SIG-M5 (cell line): ENCODE measurements at places on chromosomes 11 and 22.

GRCh38 chr22:37080438-37080837, 28.9 kb downstream of the KCTD17 start:
- no peak for DNase-seq

- no peak for DNase-seq
Measured at GRCh38 chr22:32444068-32444467, 20.2 kb downstream of the BPIFC start.

DNA sequence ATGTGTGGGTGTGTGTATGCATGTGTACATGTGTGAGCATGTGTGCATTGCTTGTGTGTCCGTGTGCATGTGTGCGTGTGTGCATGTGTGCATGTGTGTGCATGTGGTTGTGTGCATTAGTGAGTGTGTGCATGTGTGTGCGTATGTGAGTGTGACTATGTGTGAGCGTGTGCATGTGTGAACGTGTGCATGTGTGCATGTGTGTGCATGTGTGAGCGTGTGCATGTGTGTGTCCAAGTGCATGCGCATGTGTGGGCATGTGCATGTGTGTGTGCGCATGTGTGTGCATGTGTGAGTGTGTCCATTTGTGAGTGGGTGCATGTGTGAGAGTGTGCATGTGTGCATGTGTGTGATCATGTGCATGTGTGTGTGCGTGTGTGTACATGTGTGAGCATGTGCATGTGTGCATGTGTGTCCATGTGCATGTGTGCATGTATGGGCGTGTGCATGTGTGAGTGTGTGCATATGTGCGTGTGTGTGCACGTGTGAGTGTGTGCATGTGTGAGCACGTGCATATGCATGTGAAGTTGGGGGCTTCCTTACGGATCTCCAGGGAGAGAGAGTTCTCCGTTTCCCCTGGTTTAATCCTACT, 95.8 kb downstream of the ST3GAL4 start:
- no peak for DNase-seq

- no peak for DNase-seq
Measured at GRCh38 chr11:121520243-121521144, 67.7 kb upstream of the SORL1-AS1 start.

DNA sequence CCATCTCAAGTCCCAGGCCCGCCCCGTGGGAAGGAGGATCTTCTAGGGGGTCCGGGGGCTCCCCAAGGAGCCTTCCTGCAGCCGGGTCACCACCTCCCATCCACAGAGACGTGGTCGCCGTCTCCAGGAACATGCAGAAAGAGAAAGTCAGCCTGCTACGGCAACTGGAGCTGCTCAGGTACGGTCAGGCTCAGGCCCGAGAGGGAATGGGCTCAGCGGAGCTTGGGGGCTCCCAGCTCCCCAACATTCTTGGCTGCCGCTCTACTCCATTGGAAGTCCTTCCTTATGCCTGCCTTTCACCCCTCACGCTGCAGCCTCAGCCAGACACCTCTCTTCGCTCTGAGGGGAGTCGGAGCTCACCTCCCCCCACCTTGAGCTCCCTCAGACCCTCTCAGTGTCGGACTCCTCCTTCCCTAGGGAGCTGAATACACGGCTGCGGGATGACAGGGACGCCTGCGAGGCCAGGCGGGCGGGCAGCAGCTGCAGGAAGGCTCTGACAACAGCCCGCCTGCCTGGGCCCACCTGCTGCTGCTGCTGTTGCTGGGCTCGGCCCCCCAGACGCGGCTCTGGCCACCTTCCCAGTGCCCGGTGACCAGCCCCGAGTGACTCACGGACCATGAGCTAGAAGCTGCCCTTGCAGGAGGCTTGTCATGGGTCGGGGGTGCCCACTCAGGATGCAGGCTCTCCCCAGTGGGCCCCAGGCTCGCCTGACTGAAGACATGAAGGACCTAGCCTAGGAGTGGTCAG, 1.5 kb upstream of the CD151 start:
- DNase-seq, result no peak

DNA sequence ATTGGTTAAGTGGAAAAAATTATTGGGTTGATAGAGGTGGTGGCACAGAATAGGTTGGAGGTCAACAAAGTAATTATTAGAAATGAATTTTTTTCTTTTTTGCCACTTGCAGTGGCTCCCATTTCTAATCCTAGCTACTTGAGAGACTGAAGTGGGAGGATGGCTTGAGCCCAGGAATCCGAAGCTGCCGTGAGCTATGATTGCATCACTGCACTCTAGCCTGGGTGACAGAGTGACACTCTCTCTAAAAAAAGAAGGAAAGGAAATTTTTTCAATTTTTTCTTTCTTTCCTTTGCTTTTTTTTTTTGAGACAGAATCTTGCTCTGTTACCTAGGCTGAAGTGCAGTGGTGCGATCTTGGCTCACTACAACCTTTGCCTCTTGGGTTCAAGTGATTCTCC, 2.2 kb upstream of the BCO2 start:
- no peak for DNase-seq

GRCh38 chr22:24426851-24427499, 424 bp upstream of the ADORA2A start:
- DNase-seq, result no peak

DNA sequence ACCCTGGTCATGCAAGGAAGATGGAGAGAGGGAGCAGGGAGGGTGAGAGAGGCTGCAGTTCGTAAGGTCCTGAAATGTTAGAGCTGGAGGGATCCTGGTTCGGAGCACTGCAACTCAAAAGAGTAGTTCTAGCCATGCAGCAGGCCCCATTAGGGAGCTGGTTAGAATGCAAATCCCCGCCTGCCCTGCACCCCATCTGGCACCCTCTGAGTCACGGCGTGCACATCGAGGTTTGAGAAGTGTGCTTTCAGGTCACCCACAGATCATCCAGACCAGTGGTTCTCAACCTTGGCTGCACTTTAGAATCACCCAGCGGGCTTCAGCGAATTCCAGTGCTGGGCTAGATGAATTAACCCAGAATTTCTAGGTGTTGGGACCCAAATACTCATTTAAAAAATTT, 48.2 kb downstream of the ST3GAL4 start:
- DNase-seq, result no peak

- no peak for DNase-seq
Measured at GRCh38 chr22:40328546-40329456, 17.5 kb upstream of the ADSL start.

- DNase-seq, result no peak
Measured at GRCh38 chr22:37661160-37661924, 2.8 kb downstream of the PDXP start.

- no peak for DNase-seq
Measured at GRCh38 chr11:124768914-124769313, 6.8 kb upstream of the ESAM start.

DNA sequence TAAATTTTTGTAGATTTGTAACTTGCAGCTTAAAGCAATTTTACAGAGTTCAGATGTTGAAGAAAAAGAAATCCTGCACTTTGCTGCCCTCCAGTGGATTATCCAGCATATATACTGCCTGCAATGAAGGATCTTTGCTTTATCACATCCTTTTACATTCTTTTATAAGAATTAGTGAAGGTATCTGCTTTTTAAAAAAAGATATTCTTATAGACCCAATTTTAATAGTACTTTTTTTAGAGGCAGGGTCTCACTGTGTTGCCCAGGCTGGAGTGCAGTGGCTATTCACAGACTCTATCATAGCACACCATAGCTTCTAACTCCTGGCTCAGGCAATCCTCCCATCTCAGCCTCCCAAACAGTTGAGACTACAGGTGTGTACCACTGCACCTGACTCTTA, 60.7 kb downstream of the TTC17 start:
- DNase-seq, result no peak

GRCh38 chr11:108549319-108549885, 44.2 kb downstream of the EXPH5 start:
- no peak for DNase-seq

- DNase-seq, result no peak
Measured at GRCh38 chr11:74671520-74672196, 59.6 kb downstream of the CHRDL2 start.

GRCh38 chr11:31236143-31236542, 133.4 kb downstream of the DCDC1 start:
- DNase-seq, result no peak

GRCh38 chr22:40392618-40393017, 22.2 kb downstream of the SGSM3 start:
- DNase-seq, result no peak

- DNase-seq, result no peak
Measured at GRCh38 chr11:58097437-58097836, 27.9 kb downstream of the OR9I1 start.

- DNase-seq, result no peak
Measured at GRCh38 chr11:95363708-95364107, 132.7 kb upstream of the SESN3 start.

GRCh38 chr22:23216461-23217170, 36.3 kb downstream of the BCR start:
- DNase-seq, result no peak

GRCh38 chr11:104546501-104546900, 351.8 kb downstream of the CASP12 start:
- DNase-seq, result no peak

- no peak for DNase-seq
Measured at GRCh38 chr22:50702261-50702671, 29.6 kb downstream of the SHANK3 start.

DNA sequence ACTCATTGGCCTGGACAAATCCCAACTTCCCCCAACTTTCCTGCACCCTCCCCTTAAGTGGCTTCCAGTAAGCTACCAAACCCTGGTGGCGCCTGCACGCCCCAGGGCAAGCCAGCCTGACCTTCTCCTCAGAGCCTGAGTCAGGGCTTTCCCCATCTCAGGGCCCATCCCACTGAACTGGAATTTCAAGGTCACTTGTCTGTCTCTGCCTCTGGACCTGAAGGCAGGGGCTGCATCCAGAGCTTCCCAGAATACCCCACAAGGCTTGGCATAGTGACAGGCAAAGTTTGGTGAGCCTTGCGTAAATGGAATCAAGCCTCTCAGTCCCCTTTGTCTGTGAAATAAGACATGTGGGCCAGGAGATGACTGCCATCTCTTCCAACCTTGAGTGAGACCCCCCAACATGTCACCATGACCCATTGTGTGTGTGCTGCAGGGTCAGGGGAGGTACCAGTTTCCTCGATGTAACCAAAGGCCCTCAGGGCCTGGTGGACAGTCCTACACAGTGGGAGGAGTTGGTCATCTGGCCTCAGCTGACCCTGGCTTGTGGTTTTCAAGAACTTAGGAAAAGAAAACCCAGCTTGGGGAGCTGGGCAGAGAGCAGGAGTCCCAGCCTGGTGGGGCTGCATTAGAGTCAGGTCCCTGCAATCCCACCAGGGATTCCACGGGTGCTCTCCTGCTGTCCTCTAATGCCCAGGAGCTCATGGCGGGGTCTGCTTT, 8.9 kb downstream of the ALX4 start:
- no peak for DNase-seq

- DNase-seq, result no peak
Measured at GRCh38 chr11:32332990-32333319, 102.4 kb downstream of the WT1 start.

DNA sequence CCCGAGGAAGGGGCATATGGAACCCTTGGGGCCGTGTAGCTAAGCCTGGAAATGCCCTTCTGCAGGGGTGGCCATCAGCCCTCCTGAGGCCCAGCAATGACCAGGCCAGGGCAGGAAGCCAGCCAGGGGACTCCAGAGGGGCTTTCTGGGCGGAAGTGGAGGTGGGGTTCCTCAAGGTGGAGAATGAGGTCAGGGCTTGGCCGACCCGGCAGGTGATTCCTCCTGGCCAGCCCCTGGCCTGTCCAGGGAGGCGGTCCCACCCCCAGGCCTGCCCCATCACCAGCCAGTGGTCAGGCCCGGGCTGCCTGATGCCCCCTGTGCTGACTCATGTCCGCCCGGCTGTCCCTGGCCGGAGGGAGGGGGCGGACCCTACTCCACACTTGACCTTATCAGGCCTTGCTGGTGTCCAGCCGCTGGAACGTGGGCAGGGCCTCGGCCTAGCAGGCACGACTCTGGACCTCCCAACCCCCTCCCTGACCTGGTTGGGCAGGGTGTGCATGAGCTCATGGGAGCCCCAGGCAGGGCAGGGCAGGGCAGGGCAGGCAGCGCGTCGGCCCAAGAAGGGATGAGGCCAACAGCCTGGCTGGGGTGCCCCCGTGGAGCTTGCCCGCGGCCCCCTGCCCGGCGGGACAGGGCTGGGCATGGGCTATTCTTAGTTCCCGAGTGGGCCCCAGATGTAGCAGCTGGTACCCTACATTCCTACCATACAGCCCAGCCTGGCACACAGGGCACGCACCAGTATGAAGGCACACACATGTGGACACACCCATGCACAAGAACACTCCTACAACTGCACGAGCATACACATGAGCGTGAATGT, 35.9 kb downstream of the RPL3 start:
- DNase-seq, result no peak

GRCh38 chr11:120512739-120513435, 1.3 kb downstream of the GRIK4 start:
- DNase-seq, result no peak

DNA sequence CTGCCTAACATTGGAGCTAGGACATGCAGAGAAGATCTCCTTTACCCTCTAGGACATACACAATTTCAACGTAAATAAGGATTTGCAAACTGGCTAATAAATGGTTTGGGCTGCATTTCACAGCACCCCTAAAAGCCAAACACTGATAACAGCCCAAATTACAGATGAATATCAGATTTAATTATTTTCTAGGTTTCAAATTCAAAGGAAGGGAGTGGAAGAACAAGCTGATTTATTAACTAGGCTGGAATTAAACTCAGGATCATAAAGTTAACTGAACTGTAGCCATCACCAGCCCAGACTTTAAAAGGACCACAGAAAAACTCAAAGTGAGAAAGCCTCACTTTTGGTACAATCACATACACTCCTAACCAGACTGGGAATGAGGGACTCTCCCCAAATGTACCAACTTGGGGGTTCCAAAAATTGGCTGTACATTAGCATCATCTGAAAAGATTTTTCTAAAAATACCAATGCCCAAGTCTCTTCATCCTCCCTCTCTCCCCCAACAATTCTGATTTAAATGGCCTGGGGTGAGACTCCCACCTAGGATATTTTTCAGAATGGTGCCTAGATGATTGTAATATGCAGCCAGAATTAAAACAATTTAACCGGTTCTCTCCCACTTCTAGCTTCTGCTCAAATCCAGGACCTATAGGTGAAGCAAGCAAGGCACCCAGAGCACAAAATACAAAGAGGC, 43.5 kb downstream of the SYTL2 start:
- DNase-seq, result no peak

- no peak for DNase-seq
Measured at GRCh38 chr11:22920939-22921565, 60.8 kb upstream of the CCDC179 start.

- DNase-seq, result no peak
Measured at GRCh38 chr22:23753385-23753784, 840 bp downstream of the VPREB3 start.

DNA sequence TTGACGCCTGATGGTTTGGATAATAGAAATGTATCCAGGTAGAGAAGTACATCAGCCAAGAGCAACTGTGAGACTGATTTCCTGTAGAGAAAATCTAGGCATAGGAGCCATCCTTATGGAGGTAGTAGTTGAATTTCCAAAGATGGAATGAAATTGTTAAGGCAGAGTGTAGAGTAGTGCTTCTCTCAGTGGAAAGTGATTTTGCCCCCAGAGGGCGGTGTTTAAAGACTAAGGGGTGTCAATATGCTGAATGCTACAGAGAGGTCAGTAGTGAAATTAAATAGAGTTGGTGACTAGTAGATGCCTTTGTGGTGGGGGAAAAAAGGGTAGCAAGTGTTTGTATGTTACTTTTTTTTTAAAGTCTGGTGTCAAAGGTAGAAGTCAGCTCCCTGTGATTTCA, 54.5 kb downstream of the TRIM44 start:
- no peak for DNase-seq
